ENCODE measurements at places on chromosomes 7 and 10.

DNA sequence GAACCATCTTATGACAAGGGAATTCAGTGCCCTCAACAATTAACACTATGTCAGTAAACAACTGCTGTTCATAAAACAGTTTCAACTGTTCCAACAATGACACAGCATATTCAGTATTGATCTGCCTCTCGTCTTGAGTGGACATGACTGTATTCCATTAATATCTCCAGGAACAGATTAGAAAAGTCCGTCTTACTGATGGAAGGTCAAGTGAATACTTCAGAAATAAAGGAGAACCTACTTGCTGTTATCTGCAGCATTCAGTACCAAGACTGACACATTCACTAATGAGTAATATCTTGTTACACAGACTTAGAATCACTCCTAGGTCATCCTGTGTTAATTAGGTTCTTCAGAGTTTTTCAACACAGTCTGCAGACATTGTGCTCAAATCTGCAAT is 12.1 kb downstream of the KBTBD2 start:
- no peak for DNase-seq

- no peak for DNase-seq
These were observed 10.9 kb downstream of the RBP3 start for GRCh38 chr10:47359101-47359500.

DNA sequence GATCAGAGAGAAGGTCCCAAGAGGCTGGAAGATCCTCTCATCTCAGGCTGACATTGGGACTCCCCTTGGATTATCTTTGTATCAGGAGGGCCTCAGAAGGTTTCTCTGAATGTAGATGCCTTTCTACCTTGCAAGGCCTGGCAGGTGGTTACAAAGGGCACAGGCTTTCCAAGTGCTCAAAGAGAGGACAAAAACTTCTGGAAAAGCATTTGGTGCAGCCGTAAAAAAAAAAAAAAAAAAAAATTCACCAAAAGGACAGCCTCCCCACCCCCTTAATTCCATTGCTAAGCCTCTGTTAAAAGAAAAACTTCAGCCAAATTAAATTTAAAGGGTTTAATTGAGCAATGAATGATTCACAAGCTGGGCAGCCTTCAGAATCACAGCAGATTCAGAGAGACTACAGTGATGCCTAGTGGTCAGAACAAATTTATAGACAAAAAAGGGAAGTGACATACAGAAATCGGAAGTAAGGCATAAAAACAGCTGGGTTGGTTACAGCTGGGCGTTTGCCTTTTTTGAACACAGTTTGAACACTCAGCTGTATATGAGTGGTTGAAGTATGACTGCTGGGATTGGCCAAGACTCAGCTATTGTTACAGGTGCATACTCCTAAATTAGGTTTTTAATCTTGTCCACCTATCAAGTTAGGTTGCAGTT is 42.5 kb upstream of the LRGUK start:
- no peak for DNase-seq

DNA sequence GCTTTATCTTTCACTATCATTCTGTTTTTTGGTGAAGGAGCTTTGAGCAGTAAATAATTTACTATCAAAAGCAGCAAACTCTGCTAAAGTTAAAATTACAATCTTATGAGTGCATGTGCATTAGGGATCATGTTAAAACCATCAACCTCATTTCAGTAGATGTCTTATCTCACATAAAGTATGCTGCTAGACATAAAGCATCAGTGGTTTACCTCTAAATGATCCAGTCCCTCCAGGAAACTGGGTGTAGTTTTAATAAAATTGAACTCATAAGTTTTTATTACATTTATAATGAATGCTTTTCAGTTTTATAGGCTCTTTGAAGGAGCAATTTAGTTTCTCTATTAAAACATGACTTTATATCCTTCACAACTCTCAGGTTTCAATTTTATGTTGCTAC is 108.7 kb downstream of the LRRN3 start:
- DNase-seq, result no peak

DNA sequence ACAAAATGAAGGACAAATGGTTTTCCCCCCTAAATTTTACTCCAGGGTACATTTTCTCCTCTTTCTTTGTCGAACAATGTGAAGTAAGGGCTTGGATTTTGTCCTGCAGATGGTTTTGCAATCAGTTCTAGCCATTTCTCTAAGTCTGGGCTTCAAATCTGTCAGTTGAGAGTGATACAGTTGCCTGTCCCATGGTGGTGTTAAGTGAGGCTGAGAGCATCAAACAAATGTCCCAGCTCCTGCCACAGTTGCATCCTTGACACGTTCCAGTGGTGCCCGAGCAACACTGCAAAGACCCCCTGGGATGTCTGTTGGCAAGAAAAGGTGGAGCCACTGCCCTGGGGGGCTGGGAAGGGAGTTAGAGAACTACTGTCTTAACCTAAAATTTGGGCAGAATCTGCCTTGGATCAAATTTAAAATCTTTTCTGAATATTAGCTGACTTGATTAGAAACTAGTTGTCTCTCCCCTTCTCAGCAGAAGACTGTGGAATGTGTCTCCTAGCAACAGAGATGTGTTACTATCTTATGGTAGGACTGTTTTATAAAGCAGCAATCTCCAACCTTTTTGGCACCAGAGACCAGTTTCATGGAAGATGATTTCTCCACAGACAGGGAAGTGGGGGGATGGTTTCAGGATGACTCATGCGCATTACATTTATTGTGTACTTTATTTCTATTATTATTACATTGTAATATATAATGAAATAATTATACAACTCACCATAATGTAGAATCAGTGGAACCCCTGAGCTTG is 102.0 kb upstream of the STEAP1B start:
- DNase-seq, result no peak

DNA sequence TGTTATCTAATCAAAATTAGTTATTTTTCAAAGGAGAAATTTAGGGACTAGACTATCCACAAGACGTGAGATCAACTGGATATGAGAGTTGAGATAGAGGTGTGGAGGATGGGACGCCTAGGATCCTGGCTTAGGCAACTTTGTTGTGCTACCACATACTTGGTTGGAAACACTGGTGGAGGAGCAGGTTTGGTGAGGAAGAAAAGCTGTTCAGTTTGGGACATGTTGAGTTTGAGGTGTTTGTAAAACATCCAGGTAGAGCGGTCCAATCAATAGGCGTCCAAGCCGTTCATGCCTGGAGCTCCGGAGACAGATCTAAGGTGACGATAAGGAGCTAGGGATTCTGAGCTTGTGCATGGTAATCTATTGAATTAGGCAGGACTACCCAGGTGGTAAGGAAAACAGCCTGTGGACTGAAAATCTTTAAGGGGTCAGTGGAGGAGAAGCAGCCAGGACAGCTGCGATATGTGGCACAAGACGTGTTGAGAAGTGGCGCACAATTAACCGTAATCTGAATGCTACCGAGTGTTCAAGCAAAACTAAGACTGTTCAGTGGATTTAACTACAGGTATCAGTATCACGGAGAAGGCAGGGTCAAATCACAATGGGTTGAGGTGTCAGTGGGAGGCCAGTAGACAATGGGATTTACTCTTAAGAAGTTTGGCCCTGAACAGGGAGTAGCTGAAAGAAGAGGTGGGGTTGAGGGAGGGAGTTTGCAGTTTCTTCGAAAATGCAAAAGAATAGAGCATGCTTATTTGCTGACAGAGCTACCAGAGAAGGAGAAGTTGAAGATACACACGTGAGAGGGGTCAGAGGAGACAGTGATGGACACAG is 16.1 kb upstream of the TRPV6 start:
- DNase-seq, result no peak

DNA sequence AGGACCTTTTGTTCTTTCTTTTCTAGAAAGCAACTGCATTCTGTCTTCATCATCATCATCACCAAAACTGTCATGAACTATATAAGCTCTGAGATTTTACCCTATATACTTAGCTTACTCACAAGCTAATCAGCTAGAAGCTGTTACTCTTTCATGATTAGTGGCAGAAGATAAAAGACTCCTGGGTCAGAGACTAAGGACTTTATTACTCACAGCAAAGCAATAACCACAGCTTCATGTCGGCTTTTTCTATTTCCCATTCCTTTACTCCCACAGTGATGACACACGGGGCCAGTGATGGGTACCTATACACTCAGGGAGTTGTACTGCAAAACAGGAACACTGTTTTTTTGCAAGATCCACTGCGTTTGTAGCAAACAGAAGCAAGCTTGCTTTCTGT is 8.4 kb upstream of the C10orf88 start:
- DNase-seq, result no peak

- DNase-seq, result no peak
These were observed 254.9 kb downstream of the KIAA1217 start for GRCh38 chr10:24463611-24464426.

DNA sequence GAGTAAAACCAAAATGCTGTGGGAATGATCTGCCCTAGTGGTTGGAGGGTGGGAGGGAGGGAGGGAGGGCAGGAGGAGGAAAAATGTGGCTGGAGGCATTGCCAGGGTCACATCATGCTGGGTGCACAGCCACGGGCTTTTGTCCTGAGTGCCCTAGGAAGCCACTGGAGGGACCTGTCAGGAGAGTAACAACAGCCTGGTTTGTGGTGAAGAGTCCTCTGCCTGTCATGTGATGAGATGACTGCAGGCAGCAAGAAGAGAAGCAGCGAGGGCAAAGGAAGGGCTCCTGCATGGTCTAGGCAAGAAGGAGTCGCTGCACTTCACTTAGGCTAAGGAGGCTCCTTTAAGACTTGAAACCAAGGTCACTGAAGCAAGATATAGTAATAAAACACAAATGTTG is 65.6 kb downstream of the PKD1L1 start:
- DNase-seq, result no peak

DNA sequence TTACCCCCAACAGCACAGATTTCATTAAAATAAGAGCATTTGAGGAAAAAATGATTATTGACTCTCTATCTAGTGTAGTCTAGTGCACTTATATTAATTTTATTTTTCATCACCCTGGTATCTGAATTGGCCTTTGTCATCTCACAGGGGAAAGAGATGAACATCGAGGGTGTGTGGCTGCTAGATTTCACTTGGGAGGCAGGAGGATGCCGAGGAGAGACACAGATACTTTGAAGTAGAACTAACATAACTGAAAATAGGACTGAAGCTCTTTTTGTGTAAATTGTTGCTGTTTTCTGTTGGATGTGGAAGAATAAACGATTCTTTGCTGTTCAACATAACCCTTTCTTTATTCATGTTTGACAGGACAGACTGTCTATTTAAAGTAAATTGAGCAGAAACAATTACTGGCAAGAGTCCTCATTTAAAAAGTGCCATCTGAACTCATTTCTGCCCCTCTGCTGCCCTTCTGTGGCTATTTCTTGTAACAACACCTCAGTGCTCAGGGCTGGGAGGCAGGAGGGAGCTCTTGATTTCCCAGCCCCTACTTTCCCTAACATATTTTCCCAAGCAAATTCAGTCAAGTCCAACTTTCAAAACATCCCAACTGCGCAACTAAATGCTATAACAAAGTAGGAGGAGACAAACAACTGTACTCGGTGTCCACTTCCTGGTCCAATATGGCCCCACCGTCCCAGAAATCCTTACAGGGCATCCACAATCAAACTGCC is 15.6 kb downstream of the LYZL1 start:
- peak; percentile 86 for DNase-seq

DNA sequence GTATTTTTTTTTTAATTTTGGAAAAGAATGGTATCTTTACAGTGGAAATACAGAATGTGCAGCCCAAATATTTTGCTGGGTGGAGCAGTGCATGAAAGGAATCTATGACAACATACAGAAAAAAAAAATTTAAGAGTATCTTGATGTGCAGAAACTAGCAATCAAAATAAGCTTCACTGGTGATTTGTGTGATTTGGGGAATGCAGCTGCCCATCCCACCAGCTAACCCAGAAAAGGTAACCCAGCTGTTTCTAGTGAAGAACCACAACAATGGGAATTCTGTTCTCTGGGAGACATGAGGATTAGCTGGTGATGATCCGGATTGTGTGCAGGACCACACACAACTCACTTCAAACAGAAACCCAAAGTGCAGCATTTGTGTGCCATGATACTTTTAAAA is 375.5 kb downstream of the SEMA3D start:
- no peak for DNase-seq

- no peak for DNase-seq
These were observed 49.1 kb downstream of the SLC37A3 start for GRCh38 chr7:140349144-140349771.

DNA sequence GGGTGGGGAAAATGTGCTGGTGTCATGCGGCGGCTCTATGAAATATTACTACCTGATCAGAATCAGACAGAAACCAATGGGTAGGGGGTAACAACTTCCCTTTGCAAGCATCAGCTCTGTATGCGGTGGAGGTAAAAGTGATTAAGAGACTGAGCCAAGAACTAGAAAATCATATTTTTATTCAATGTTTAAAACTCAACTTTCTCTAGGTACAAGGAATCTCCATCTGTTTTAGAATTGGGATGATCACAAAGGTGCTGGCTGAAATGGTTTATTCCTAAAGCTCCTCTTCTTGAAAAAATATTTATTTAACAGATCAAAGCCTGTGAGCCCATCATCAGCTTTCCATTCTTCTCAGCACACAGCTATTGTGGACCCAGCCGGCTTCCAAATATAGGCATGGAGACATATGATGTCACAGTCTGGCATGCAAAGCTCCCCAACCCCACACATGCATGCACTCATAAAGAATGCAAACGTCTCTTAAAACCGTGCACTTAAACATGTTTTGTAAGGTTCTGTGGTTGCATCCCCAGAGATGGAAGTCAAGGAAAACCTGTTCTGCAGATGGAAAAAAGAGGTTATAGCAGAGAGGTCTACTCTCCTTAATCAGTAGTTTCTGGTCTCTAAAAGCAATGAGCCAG is 126.0 kb downstream of the SKIDA1 start:
- DNase-seq, result no peak

GRCh38 chr10:3625959-3626751 is 158.9 kb downstream of the KLF6 start:
- no peak for DNase-seq

- no peak for DNase-seq
These were observed 104.5 kb downstream of the CYP26A1 start for GRCh38 chr10:93178226-93178625.

DNA sequence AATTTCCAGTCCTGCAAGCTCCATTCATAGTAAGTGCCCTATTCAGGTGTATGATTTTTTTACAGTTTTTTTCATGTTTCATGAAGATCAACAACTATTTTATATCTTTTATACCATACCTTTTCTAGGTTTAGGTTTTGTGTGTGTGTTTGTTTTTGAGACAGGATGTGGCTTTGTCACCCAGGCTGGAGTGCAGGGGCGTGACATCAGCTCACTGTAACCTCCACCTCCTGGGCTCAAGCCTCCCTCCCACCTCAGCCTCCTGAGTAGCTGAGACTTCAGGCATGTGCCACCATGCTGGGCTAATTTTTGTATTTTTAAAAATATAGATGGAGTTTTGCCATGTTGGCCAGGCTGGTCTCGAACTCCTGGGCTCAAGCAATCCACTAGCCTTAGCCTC is 35.0 kb downstream of the ARMH3 start:
- DNase-seq, result no peak

- DNase-seq, result no peak
These were observed 3.3 kb downstream of the FRAT2 start for GRCh38 chr10:97331153-97331703.

GRCh38 chr10:480928-481552 is 208.4 kb downstream of the DIP2C start:
- DNase-seq, result no peak

DNA sequence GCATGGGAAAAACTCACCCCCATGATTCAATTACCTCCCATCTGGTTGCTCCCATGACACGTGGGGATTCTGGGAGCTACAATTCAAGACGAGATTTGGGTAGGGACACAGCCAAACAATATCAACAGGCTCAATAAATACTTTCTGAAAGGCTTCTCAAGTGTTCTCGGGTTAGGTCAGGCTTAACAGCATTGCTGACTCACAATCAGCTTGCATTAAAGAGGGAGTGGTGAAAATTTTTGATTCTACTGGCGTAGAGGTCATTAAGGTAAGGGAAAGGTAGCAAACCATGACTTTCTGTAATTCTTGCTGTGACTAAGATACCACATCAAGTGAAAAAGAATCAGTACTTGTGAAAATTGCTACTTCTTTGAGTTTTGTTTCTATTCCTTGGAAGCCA is 126.4 kb downstream of the JCAD start:
- DNase-seq, result no peak
